ENCODE measurements at places on chromosomes 11 and 22.

GRCh38 chr22:20996031-20996410 is 5.9 kb downstream of the THAP7 start:
- no peak for DNase-seq

DNA sequence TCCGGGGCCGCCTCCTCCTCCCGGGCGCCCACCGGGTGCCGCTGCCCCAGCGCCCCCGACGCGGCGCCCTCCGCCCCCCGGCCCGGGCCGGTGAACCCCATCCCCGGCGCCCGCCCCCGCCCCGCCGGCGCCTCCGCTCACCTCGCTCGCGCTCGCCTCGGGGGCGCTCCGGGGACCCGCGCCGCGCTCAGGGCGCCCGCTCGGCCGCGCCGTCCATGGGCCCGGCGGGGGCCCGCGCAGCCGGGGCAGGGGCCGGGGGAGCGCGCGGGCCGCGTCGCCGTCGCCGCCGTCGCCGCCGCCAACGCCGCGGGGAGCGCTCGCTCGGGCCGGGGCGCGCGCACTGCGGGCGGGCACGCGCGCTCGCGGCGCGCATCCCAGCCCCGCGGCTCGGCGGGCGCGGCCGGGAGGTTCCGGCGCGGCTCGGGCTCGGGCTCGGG is 293 bp downstream of the DUSP8 start:
- DNase-seq: no peak

DNA sequence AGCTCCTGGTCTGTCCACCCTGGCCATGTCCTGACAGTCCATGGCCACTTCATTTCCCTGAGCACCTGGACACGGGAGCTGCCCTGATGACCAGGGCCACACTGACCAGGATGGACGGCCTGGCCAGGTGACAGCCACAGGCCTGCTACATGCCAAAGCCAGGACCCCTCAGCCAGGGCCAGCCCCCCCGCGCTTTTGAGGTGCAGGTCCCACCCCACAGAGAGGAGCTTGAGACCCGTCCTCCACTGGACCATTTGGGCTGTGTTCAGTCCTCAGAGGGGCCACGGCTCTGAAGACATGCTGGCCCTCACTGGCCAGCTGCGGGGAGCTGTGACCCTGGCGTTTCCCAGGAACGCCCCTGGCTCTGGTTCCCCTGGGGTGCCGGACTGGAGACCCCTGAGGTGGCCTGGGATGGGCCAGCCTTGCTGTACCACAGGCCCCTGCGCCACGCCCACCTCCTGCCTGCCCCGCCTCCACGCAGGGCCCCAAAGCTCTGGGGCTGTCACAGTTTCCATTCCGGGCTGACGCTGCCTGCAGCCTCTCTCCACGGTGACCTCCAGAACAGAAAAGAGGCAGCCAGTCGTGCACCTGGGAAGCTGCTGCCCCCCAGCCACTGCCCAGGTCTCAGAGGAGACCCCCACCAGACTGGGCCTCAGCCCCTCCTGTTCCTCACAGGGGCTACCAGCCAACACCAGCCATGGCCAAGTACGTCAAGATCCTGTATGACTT is 18.2 kb downstream of the EPS8L2 start:
- no peak for DNase-seq

DNA sequence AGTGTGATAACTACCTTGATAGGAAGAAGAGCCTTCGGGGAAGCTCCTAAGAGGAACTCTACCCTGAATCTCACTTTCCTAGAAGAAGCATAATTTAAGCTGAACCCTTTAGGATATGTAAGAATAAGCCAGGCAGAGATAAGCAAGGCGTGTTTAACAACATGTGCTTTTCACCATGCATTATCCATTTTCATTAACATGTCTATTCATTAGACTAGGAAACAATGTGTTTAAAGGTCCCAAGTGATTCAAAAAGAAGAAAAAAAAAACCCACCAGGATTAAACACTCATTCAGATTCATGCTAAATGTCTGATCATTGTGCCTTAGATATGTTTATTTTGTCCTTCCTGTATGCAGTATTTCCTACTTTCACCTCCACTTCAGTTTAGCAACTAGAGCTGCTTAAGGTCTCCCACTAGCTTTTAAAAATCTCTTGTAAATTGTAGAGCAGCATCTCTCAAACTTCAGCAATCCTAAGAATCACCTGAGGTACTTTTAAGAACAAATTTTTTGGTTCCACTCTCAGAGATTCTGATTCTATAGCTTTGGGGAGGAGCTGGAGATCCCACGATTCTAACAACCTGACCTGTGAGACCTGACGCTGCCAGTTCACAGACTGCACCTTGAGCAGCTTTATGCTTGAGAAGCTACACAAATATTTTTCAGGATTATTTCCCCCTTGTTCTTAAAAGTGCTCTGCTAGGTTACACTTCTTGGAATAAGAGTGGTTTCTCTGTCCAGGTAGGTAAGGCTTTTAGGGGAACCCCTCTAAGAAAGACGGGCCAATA is 955.4 kb upstream of the CCDC90B start:
- DNase-seq: no peak

DNA sequence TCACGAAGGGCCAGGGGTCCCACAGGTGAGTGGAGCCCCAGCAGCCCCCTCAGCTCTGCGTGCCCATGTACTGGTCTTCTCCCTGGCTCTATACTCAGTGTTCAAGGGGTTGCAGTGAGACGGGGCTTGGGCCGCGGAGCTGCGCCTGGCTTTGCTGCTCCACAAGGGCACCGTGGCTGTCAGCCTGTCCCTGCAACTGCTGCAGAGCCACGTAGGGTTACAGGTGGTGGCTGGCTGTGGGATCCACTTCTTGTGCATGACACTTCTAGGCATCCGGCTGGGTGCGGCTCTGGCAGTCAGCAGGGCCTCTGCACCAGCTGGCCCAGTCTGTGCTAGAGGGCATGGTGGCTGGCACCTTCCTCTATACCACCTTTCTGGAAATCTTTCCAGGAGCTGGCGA is 14.3 kb downstream of the MTFP1 start:
- no peak for DNase-seq

Measured in smooth muscle cell of the brain vasculature (primary cell).